ENCODE measurements at places on chromosomes 1 and 21. TPM values are rescaled to one million over a fixed set of nuclear protein-coding genes. Genes with fewer than 3 reads are reported as not detected.

Gene RSPO1
- 0.08 TPM for total RNA-seq

Gene MNDA
- total RNA-seq = 16.6 TPM

Gene KCNA2
- total RNA-seq = not detected

Gene MX2
- total RNA-seq = 2.6 TPM

Gene OR2L3
- total RNA-seq = 0.05 TPM

Gene RHBDL2
- total RNA-seq = 0.14 TPM

GRCh38 chr1:189434461-189434860, 1043.2 kb downstream of the BRINP3 start:
- DNase-seq = no peak

GRCh38 chr1:154794608-154795007, 75.5 kb downstream of the KCNN3 start:
- no peak for DNase-seq

GRCh38 chr1:71572038-71572437, 491.2 kb upstream of the ZRANB2 start:
- no peak for DNase-seq

DNA sequence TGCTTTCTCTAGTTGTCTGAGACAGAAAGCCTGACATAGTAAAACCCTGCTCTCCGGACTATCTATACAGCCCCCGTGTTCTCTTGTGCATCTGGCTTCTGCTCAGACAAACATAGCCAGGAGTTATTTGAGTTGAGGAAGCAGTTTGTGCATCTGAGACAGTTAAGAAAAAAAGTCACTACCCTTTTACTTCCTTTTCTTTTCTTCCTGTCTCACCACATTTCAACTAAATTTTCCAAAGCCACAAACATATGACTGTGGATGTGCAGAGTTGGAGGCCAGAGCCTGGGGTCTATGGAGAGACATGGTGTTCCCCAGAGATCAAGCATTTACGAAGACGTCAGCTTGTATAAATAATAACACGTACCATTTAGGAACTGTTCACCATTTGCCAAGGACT, 158.5 kb upstream of the FGGY start:
- no peak for DNase-seq

GRCh38 chr1:94979131-94979530, 52.2 kb upstream of the CNN3 start:
- no peak for DNase-seq

- DNase-seq = no peak
Observed at GRCh38 chr1:38135625-38136414, 89.2 kb upstream of the POU3F1 start.

GRCh38 chr1:48114596-48115382, 107.7 kb upstream of the SLC5A9 start:
- DNase-seq = no peak

GRCh38 chr1:10495952-10496351, 21.2 kb downstream of the PEX14 start:
- DNase-seq = no peak

GRCh38 chr1:98662356-98662670, 792 bp downstream of the SNX7 start:
- no peak for DNase-seq

GRCh38 chr1:29412591-29412990, 176.3 kb downstream of the PTPRU start:
- DNase-seq = no peak

DNA sequence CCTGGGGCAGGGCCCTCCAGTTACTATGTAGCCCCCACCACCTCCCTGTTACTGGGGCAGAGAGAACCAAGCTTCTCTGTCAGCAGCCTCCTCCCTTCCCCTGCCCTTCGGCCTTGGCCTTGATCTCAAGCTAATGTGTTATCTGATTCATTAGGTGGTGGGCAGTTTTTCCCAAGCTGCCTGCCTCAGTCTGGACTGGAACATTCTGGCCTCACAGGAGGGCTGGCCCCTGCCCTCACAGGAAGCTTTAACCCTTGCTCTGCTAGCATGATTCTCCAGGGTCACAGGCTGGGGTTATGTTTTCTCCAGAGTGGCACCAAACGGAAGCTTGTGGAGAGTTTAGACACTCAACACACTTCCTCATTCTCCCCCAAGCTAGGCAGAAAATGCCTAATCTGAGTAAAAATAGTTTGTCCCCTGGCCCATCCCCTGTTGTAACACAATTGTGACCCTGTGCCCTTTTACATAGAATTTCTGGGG, 37.2 kb upstream of the SLC6A9 start:
- DNase-seq = no peak

GRCh38 chr1:17496419-17496818, 43.1 kb upstream of the ARHGEF10L start:
- no peak for DNase-seq

GRCh38 chr1:148334339-148335130, 148.6 kb downstream of the PPIAL4G start:
- DNase-seq = peak; percentile 55

All from liver (tissue), 10 donors.